Lower leg skin (tissue), 4 donors: ENCODE measurements at places on chromosomes 2 and 18. TPM values are rescaled to one million over a fixed set of nuclear protein-coding genes. Genes with fewer than 3 reads are reported as not detected.

CD8B2 gene
- total RNA-seq: 0.13 TPM

RBM43 gene
- total RNA-seq: 4.0 TPM

DNA sequence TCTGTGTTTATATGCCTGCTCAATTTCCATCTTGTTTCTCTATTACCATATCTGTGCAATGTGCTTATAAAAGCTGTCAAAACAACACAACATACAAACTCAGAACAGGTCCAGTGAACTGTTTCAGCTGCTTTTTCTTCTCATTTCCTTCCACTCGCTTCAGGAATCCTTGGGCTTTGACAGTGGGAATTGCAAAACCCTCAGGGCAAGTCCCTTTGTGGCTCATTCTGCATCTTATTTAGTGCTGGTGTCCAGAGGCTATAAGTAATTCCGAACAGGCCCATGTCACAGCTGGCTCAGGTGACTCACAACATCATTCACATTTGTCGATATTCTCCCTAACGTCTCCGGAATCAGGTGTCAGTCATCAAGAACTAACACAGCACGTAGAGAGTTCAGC lies 309.9 kb upstream of the ZNF521 start:
- no peak for DNase-seq

SCN1A gene
- total RNA-seq: not detected

GRCh38 chr18:25350489-25351251 lies 1.3 kb downstream of the ZNF521 start:
- DNase-seq: peak; percentile 90

GRCh38 chr18:41052625-41053024 lies 902.4 kb upstream of the PIK3C3 start:
- DNase-seq: no peak

- DNase-seq: no peak
Observed at GRCh38 chr18:1078301-1078700, 173.6 kb downstream of the ADCYAP1 start.

GRCh38 chr18:27995770-27996502 lies 181.0 kb downstream of the CDH2 start:
- DNase-seq: no peak

GRCh38 chr2:178718283-178718682 lies 88.9 kb downstream of the TTN start:
- no peak for DNase-seq

DNA sequence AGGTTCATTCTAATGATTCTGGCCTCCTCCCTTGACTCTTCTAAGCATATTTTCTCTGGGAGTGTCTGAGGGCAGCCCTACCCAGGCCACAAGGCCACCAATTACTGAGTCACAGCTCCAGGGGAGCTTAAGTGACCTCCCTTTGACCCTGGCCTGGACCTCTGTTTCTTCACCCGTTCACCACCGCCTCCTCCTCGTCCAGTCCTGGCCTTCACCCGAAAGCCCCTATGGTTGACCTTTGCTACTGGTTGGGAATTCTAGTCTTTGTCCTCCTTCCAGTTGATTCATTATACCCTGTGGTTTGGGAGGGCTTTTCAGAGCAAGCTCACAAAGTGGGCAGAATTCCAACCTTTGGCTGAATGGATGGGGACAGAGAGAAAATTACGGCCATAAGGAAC lies 72.6 kb downstream of the NRP2 start:
- no peak for DNase-seq

SERPINB12 gene
- 185 TPM for total RNA-seq

DNA sequence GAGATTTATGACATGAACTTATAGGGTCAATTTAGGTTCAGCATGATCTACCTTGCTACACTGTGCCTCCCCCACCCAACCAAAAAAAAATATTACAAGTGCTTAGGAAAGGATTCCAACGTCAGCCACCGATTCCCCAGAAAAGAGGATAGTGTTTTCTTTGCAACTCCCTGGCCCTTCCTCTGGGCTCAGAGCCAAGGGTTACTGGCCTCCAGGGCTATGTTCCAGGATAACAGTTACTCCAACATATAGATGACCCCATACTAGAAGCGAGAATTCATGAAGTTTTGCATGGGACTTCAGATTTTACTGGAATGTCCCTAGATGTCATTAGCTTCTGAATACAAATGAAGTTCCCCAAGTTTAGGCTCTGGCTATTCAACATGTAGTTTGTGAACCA lies 172.1 kb downstream of the UPP2 start:
- DNase-seq: no peak

DNA sequence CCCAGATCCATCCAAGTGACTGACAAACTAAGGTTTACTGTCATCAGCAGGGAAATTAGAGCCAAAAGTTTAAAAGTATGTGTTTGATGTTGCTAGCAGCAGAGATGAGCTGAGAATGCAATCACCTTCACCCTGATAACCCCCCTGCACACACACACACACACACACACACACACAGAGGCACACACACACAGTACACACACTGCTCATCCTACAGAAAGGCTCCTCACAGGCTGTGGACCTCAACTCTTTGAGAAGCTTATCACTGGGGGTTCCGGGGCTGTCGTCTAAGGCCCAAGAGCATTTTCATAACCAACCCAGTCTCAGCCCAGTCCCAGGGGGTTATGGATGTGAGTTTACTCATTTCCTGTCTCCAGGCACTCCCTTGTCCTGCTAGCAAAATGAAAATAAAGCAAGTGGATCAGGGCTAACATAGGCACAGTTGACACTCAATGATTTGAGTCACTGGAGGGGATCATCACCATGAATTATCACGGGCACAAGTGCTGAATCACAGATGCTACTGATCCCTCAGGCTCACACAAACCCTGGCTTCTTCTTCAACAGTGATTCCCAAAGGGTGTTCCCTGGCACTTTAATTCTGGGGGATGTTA lies 76.6 kb downstream of the ALK start:
- DNase-seq: no peak

GRCh38 chr2:128468186-128468920 lies 149.7 kb upstream of the HS6ST1 start:
- peak; percentile 76 for DNase-seq

- DNase-seq: no peak
Observed at GRCh38 chr2:241862775-241863535, 4.3 kb upstream of the PDCD1 start.

DNA sequence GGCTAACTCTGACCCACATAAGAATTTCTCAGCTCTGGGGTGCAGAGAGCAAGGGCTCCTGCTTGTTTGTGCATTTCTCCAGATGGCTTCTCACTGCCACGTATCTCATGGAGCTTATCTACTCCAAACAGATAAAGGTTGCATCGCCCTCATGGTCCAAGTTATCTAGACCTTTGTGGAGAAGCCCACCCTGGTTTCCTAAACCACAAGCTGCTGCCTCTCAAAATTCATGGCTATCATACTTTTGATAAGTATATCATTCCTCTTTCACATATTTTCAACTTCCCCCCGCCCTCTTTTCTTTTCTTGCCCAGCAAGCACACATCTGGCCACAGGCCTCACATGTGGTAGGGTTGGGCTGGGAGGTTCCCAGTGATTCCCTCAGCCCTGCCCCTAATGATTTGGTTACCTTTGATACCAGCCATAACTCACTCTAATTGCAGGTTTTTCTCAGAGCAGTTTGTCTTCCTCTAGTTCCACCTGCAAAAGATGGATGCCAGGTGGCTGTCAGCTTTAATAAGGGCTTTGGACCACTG lies 146.0 kb downstream of the RHBDD1 start:
- no peak for DNase-seq

- peak; percentile 46 for DNase-seq
Observed at GRCh38 chr18:904218-905090, at the start of gene ADCYAP1. ADCYAP1 (plus strand) TSS chr18:904871; CDS start chr18:905387, 516 bp downstream.

PLCL1 gene
- 1.0 TPM for total RNA-seq

GRCh38 chr18:57797209-57797651 lies 5.9 kb downstream of the ATP8B1 start:
- no peak for DNase-seq

- DNase-seq: no peak
Observed at GRCh38 chr18:44602380-44602779, 78.3 kb upstream of the SETBP1 start.

ALPP gene
- not detected for total RNA-seq

GRCh38 chr18:4357579-4357978 lies 97.5 kb downstream of the DLGAP1 start:
- DNase-seq: no peak

KIF5C gene
- total RNA-seq: 1.3 TPM

GRCh38 chr2:185318271-185318724 lies 420.3 kb upstream of the FSIP2 start:
- DNase-seq: no peak

DNA sequence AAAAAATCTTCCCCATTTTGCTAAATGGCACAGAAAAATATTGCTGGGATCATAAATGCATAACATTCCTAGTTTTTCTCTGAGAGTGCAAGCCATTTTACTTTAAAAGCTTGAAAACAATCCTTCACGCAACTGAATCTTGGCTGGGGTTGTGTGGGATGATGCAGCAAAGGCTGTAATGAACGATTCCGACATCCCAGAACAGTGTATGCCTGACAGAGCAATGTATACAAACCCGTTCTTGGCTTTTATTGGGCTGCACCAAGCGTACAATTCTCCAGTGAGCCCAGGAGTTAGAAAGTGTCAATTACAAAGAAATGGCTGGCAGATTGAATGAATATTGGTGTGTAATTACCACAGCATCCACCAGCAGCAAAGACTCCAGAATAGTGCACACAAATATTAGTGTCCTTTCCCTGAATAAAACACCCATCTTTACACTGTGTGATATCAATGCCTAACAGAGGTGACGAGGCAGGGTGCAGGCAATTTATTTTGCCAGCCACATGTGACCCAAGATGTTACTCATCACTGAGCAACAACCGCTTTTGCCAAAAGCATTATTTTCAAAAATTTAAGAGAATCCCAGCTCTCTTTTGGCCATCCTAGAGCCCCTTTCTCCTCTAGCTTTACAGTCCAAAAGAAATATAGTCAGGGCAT lies 578.6 kb upstream of the CHAC2 start:
- DNase-seq: no peak

NDUFS1 gene
- 62.5 TPM for total RNA-seq

PIKFYVE gene
- total RNA-seq: 17.3 TPM

- no peak for DNase-seq
Observed at GRCh38 chr18:45900623-45901022, 66.5 kb downstream of the EPG5 start.

- DNase-seq: no peak
Observed at GRCh38 chr2:169362894-169363559, 693 bp upstream of the LRP2 start.

DNA sequence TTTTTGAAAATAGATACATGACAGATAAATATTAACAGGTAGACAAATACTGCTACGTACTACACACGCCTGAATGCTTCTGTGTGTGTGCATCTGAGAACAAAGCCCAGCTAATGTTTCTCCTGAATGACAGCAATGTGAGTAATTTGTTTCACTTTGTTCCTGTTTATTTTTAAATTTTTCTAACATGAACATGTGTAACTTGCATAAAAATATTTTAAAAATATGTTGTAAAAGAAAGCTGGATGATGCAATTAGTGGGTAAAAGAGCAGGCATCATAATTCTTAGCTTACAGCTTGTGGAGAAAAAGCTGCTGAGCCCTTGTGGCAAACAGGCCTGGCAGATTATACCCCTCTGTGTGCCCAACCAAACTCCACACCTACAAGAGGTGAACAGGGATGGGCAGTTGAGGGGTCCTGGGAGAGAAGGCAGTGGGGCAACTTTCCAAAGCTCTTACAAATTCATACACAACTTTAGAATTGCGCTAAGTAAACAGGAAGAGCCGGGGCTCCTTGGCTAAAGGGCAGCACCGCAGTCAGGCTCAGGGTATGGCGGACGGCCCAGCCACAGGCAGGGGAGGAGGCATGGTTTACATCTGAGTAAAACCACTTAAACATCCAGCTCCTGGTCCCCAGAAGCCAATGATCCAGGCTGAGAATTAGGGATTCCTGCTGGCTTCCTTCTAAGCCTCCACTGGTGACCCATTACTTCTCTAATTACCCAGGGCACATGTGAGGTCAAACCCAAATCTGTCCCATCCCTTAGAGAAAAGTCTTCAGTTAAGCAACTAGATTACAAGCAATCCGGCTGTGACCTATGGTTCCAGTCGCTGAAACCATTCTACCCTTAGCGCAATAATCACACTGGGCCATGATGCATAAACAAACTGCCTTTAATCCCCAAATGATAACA lies 14.0 kb downstream of the PXDN start:
- DNase-seq: peak; percentile 86

DNA sequence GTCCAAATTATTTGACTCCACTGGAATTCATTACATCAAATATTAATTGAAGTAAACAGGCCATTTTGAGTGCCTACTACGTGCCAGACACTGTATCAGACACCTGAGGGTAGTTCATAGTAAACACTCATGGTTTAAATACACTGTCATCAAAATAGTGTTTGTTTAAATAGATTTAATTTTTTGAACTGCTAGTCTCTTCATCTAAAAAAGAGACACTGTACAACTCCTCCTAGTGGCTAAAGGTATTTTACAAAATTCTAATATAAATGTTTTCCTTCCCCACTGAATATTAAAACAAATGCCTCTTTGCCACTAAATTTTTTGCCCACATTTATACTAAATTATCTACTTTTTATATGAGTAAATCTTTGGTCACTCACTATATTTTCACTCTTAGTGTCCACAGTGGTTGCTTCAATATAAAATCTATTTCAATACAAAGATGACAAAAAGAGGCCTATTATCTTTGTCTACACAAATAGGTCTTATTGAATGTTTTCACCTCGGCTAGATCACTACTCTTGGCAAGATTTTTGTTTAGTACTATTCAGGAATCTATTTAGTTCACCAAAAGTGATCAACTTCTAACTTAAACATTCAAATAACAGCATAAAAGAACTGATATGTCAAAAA lies 122.1 kb downstream of the TMEM247 start:
- no peak for DNase-seq

DNA sequence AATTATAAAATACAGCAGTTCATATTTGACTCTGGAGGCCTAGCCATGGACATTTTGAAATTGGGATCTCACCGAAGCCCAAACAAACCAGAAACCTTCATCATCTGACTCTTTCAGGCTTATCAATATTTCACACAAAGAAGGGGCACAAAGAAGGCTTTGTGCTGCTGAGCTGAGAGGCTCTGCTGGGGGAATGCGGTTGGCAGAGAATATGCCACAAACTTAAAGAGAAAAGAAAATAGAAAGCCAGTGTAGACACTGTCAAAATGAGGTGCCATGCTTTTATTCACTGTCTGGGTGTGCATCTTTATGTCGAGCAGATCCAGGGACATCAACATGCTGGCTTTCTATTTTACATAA lies 162.6 kb downstream of the QPCT start:
- DNase-seq: no peak
